NCI-H1694 (cell line): ENCODE measurements at places on chromosomes 3 and 15.

GRCh38 chr3:43958973-43959372 is 268.2 kb downstream of the ABHD5 start:
- DNase-seq: no peak

GRCh38 chr3:49377483-49377882 is 19.3 kb upstream of the GPX1 start:
- no peak for DNase-seq

GRCh38 chr3:140078343-140078742 is 143.4 kb downstream of the CLSTN2 start:
- no peak for DNase-seq

- no peak for DNase-seq
These were observed 53.4 kb upstream of the XRN1 start for GRCh38 chr3:142501004-142501926.

DNA sequence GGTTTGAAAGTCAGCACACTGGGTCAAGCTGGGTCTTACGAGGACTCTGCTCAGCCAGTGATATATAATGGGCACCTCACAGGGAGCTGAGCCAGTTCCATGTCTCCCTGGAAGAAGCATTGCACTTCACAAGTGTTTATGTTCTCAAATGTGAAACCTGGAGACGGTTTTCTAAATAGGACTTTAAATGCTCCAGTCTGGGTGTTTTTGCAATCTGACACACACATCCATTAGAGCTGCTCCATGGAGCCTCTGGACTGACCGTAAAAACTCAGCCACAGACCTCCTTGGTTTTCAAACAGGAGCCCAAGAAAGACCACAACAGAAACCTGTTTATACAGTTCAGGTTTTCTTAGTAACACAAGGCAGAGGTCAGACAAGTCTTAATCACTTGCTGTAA is 201.3 kb upstream of the LRIG1 start:
- no peak for DNase-seq

GRCh38 chr15:98381446-98381845 is 266.9 kb upstream of the IGF1R start:
- no peak for DNase-seq

- DNase-seq: no peak
These were observed 233.6 kb upstream of the CTDSPL start for GRCh38 chr3:37627951-37628620.

DNA sequence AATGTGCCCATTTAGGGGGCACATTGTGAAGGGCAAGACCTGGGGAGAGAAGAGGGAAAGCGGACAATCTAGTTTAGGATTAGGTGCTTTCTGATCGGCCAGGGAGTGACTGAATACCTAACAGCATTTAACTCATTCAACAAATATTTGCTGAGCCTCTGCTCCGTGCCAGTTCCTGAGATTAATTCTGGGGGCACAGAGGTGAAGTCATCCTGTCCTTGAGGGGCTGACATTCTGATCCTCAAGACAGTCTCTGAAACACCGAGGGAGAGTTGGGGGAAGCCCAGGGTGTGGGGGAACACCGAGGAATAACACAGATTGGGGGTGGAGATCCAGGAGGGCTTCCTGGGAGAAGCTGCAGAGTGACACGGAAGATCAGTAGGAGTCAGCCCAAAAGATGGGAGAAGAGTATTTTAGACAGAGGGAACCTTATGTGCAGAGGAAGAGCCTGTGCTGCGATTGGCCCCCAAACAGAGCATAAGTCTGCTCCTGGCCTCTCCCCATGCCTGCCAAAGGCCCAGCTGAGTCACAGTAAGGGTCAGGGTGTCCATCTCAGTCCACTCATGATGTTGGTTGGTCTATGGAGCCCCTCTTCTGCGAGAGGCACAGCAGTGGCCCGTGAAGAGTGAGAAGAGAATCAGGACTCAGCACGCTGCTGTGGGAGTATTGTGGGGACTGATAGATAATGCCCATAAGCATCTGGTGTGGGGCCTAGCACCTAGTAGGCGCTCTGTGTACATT is 60.2 kb downstream of the AMOTL2 start:
- DNase-seq: no peak

DNA sequence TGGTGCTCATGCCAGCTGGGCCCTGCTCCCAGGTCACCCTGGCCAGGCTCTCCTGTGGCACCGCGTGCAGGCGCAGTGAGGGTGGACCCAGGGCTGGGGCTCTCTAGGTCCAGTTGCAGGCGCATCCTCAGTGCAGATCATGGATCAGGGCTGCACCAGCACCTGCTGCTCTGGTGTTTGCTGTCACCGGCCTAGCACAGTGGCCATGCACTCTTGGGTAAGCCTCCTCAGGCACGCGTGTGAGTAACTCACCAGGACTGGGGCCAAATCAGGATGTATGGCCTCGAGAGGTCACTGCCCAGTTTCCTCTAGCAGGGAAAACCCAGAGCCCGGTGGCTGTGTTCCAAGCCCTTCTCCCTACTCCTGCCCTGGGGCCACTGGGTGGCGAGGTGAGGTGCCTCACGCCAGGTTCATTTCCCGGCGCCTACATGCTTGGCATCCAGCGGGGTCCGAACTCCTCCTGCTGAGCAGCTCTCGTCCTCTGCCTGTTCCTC is 45.5 kb upstream of the SLC41A3 start:
- no peak for DNase-seq

DNA sequence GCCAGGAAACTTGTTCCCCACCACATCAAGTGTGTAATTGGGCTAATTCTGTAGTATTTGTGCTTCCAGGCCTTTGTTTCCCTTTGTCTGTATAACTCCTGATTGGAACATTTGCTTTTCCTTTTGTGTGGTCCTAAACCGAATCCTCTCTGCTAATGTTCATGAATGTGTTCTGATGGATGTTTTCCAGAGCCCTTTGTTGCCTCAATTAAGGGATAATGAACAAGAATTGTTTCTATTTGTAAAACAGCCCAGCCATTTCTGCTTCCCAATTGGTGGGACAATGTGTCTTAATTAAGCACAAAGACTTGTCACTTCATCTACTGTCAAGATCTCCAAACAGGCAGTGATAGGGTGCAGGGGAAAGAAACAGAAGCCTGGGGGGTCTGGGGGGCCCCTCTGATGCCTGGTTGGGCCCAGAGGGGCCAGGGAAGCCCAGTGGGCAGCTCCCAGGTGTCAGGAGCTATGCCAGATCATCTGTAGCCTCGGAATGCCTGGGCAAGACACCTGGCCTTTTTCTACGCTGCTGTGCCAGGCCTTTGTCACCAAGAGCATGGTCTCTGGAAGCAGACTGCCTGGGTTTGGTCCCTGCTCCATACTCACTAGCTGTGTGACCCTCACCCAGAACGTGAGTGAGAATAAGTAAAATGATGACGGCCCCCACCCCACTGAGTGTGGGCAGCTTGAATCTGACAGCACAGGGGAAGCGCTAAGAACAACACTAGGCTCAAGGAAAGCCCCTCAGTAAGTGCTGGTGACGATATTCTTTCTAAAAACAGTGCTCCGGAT is 116.6 kb upstream of the PRR20G start:
- DNase-seq: no peak

GRCh38 chr3:94024385-94024784 is 4.0 kb downstream of the STX19 start:
- no peak for DNase-seq

GRCh38 chr3:45214061-45214680 is 11.9 kb downstream of the TMEM158 start:
- no peak for DNase-seq

DNA sequence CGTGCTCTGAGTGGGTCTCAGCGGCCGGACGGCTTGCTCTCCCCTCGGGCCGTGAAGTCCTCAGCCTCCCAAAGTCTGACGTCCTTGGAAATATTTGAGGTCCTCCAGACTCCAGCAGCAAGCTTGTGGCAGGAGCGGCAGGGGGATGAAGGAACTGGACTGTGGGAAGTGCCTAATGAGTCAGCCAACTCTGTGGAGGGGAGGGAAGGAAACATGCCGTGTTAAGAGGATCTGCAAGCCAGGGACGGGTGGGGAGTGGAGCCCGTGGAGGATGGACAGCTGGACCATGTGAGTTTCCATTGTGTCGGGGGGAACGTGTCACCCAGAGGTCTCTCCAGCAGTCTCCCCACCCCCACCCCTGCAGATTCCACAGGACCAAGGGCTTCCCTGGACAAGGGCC is 39.4 kb upstream of the IDH2 start:
- DNase-seq: no peak

GRCh38 chr3:158158969-158159368 is 49.1 kb downstream of the RSRC1 start:
- no peak for DNase-seq

- DNase-seq: no peak
These were observed 617.1 kb downstream of the SQOR start for GRCh38 chr15:46251903-46252302.

DNA sequence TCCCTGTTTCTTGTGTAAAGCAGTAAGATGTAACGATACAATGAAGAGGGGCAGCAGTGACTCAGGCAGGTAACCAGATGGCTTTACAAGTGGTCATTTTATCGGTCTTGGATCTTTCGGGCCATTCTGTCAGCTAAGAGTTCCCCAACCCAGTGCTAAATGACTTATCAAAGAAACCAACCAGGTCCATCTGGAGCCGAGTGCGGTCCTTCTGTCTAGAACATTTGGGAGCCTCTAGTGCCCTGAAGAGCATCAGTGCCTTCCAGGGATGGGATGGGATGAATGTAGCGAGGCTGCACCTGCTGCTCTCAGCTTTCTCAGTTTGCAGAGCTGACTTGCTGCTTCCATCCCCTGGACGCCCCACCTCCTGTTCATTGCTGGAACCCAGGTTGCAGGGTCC is 131.7 kb upstream of the AGBL1 start:
- DNase-seq: no peak

DNA sequence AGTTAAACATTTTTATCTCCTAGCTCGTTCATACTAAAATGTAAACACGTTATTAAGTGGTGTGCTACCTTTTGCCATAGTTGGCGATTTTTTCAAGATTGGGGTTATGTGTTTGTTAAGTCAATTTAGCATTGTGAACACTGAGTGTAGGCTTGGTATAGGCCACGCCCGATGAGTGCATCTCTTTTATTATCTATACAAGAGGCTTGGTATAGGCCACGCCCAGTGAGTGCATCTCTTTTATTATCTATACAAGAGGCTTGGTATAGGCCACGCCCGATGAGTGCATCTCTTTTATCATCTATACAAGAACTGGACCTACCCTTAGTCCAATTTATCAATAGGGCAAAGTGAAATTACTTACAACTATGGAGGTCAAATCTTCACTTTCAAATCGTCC is 70.4 kb downstream of the NIPA2 start:
- DNase-seq: no peak

GRCh38 chr3:87247430-87247773 is 20.3 kb downstream of the CHMP2B start:
- DNase-seq: no peak

DNA sequence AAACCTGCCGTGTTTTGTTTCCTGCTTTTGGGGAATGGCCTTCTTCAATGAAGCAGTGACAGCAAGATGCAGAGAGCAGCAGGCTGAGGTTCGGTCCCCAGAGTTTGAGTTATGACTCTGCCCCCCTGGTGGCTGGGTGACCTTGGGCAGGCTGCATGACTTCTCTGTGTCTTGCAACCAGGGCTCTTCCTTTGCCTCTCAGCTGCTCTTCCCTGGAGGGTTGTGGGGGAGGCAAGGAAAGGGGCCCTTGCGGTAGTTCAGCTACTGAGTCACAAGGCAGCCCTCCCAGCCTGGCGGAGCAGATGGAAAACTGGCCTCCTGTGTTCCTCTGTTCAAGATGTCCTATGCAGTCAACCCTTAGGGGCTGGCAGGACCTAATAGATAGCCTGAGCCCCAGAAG is 17.1 kb downstream of the CTXND1 start:
- no peak for DNase-seq

GRCh38 chr15:85718271-85718971 is 76.3 kb downstream of the KLHL25 start:
- DNase-seq: no peak

DNA sequence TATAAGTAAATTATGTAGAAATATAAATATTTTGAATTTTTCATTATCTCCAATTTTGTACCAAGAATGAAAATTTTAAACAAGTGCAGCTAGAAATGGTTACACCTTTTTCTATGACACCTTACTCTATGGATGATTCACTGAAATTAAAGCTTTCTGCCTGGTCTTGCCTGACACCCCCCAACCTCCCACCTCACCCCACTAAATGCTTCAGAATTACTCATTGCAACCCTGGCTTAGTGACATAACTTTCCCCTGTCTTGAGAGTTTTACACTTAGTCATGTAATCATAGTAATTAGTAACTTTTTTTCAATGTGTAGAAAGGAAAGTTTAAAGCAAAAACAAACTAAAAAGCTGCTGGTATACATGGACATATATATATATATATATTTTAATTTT is 42.0 kb upstream of the MEIS2 start:
- no peak for DNase-seq

GRCh38 chr15:72838311-72838731 is 54.8 kb upstream of the ADPGK start:
- no peak for DNase-seq

DNA sequence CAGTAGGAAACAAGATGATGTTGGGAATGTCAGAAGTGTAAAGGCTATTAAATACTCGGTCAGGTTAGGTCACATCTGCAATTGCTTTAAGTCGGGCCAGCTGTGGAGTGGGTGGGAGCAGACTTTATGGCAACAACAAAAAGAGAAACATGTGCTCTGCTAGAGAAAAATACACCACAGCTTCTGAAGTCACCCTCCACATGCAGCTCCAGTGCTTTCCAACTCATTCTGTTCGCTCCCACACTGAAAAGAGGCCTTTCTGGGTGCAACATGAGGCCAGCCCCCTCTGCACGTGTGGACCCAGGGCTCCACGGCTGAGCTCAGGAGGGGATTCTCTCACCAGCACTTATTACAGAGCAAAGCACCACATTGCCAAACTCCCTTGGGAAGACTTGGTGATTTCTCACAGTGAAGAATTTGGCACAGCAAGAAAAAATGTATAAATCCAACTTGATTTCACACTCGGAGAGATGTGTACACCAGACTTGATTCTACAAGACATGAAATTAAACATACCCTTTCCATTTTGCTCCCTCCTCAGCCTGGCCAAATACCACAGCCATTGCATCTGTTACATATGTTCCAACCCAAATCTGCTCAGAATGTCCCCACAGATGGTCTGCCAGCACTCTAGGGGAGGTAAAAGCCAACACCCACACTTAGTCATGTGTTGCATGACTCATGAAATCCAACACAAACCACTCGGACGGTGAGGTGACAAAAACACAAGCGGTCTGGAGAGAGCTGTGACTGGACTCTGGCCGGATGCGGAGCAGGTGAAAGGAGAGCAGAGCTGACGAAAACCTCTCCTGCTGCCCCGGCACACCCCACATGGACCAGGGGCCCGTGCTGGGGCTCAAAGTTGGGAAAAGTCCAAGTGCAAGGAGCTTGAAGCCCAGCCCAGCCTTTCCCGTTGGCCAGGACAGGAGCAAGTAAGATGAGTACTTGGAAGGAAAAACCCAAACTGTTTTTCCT is 74.6 kb downstream of the ITGB5 start:
- DNase-seq: peak; percentile 25
